ENCODE measurements at places on chromosomes 2 and 18.
A peak's percentile ranks its signal among the peaks of the same experiment; 100 is the strongest.

- no peak for DNase-seq
Observed at GRCh38 chr2:119650846-119651370, 28.1 kb upstream of the TMEM177 start.

- no peak for DNase-seq
Observed at GRCh38 chr2:121008975-121009374, 273.3 kb downstream of the GLI2 start.

DNA sequence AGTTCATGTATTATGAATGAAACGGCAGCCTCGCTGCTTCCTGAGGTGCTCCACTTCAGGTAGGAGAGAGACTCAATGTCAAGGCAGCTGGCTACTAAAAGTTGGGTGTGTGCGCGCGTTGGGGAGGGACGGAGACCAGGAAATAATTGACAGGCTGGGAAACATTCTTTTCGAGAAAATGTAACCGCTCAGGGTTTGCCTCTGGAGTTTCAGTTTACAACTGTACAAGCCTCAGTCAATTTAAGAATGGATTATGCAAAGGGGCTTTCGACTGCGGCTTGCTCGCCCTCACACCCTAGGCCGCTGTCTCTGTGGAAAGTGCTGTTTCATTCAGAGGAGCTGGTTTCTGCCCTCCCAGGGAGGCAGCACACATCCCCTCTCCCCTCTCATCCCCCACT, 4.4 kb upstream of the SPRED2 start:
- DNase-seq: peak; percentile 81

DNA sequence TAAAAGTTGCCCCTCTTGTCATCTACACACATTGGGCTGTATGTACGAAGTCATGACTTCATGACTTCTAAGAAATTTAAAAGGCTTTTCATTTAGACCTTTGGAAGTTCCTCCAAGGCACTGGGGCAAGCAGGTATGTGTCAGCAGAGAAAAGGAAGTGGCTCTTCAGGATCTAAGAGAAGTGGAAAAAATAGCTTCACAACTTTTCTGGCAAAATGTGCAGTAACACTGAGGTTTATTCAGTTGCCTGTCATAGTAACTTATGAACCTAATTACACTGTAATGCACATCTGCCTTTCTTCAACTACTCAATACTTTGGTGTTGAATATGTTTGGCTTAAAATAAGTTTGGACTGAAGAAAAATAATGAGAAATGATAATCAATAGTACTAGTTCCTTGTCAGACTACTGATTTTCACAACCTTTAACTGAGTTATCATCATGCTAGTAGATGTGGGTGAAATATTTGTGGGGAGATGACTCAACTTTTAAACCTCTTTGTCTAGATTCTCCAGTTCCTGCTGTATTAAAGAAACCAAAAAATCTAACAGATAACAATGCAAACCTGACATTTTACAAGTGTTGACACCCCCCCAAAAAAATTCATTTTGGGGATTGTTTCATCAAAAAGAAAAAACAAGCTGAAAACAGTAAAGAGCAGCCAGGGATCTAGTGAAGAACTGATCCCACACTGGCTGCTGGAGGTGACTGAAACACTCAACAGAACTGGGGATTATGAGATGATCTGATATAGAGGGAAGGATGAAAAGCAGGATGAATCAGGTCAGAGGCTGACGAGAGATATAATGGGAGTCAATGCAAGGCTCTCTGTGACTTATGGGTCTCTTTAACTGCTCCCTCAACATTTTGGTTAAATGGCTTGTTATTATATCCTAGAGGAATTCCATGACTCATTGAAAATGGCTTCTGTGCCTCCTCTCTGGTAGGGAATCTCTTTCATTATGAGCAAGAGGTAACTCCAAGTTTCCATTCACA, 84.6 kb downstream of the COLEC12 start:
- DNase-seq: no peak

DNA sequence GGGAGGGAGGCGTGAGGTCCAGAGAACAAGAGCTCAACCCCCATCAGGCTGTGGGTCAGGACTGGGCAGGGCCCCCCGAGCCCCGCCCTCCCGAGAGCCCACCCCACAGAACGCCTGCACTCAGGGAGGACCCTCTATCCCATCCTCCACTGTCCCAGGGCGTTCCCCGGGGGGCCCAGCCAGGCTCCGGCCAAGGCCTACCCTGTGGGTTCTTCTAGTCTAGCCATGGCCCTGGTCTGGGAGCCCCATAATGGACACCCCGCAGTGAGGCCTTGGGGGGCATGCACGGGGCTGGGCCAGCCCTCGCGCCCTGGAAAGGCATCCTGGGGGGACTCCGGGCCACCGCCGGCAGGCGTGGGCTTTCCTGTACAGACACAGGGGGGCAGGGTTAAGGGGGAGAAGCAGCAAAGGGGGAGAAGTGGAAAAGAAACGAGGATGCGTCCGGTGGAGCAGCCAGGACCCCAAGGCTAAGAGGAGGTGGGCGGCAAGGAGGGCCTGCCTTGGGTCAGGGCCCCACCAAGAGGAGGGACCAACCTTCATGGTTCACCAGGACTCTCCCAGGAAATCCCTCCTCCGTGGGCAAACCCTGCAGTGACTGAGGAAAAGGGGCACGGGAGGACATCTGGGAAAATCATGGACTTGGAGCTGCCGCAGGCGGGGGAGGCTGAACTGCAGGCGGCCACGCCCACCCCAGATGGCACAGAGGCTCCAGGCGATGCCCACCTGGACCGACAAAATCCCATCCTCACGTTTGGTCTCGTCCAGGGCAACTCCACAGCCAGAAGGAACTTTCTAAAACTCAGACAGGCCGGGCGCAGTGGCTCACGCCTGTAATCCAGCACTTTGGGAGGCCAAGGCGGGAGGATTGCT, 2.7 kb upstream of the CROCC2 start:
- DNase-seq: no peak

- DNase-seq: no peak
Observed at GRCh38 chr18:39746201-39746600, 2180.6 kb upstream of the CELF4 start.

DNA sequence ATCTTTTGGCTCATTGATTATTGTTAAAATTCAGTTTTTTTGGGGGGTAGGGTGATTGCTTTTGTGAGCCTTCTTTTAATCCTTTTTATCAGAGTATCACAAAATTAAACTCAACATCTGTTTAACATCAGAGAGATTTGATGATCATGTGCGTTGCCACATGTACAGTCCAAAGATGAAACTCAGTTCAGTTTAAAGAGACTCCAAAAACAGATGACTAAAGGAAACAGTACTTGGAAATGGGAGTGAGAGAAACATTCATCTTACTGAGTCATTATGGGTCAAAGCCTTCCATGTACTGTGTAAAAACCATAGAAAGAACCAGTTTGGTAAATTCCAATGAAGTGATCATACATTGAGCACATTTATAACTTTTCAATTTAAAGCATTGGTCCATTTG, 53.0 kb downstream of the LYPD6 start:
- DNase-seq: no peak

DNA sequence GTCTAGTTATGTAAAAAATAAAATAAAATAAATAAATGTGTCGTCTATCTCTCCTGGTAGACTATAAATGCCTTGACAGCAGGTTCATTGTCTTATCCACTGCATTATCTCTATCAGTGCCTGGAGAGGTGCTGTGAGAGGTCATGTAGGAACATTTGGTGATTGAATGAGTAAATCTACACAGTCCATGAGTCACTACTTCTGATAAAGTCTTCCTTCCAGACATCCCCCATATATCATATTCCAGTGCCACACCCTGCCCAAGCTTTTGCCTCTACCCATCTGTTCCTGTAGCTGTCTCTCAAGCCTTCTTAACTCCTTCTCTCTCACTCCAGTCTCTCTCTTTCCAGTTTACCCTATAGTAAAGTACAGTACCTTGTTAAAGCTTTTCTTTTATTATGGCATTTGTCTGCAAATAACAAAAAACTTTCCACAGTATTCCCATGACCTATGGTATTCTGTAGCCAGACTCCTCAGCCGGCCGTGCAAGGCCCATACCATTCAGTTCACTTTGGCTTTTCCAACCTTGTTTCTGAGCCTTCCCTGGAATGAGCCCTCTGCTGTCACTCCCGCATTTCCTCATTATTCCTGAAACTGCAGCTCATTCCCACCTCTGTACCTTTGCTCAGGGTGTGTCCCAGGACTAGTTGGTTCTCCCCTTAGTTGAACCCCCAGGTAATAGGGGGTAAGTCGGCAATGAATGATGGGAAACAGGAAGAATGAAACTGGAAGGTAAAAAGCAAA, 37.5 kb downstream of the ANXA4 start:
- DNase-seq: no peak

- DNase-seq: peak; percentile 55
Observed at GRCh38 chr2:100242891-100243619, 79.2 kb downstream of the LONRF2 start.

GRCh38 chr2:80971-81736, 34.8 kb upstream of the FAM110C start:
- DNase-seq: no peak

- no peak for DNase-seq
Observed at GRCh38 chr2:31191931-31192330, 25.4 kb downstream of the CAPN14 start.

DNA sequence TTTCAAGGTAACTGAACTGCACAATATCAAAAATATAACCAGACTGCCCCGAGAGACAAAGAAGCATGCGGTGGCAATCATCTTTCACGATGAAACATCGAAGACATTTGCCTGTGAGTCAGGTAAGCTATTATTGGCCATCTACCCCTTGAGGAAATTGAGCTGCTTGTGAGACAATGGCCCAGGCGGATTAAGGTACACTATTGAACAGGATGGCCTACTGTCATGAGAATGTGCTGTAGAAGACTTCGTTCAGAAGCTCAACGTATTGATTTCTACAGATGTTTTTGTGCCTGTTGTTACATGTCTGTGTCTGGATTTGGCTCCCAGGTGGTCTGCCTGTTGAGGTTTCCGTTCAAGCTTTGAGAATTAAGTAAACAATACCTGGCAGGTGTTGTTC, 198.7 kb downstream of the DOK6 start:
- DNase-seq: no peak

GRCh38 chr2:39693245-39693644, 27.5 kb downstream of the TMEM178A start:
- no peak for DNase-seq

DNA sequence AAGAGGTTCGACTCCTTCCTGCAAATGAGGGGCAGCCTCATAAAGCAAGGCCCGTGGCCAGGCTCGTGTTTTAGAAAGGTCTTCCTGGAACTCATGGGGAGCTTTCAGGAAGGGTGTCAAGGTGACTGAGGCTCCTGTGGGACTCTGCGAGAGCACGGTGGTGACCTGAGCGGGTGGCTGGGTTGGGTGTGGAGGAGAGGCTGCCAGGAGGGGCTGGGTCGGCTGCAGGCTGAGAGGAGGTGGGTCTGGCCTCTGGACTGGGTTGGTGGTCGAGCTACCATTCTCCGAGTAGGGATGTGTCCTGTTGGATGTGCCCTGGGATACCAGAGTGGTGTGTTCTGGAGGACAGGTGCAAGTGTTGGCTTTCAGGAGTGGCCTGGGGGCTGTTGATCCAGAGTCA, 86.4 kb downstream of the DGKD start:
- DNase-seq: no peak

DNA sequence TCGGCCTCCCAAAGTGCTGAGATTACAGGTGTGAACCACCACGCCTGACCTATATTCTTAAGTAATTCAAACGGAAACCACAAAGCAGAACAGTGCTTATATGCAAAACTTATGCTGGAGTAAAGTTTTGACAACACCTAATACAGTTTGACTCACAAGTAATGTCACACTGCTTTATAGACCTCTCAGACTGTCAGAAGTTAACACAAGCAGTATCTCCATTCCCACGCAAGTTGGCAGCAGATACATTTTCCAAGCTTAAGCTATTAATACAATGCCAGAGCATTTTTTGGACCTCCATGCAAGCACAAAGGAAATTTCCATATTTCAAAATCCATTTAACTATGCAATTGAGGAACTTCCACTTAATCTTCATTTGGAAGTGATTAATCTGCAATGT, 21.0 kb upstream of the SANBR start:
- DNase-seq: no peak

DNA sequence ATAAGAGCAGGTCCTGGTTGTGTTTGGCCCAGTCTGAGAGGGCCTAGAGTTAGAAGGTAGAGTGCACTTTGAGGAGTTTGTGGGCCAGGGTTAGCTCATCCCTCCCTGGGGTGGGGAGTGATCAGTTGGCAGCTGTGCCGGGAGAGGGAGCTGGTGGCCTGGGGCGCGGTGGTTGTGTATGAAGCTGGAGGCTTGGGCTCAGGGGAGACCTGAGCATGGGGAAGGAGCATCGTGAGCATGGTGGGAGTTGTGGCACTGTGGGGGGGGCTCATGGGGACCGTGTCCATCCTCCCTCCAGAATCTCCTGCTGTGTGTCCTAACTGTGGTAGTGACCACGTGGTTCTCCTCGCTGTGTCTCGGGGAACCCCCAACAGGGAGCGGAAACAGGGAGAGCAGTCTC, 13.6 kb downstream of the STK11IP start:
- no peak for DNase-seq

GRCh38 chr2:15127301-15127700, 433.8 kb downstream of the NBAS start:
- no peak for DNase-seq

DNA sequence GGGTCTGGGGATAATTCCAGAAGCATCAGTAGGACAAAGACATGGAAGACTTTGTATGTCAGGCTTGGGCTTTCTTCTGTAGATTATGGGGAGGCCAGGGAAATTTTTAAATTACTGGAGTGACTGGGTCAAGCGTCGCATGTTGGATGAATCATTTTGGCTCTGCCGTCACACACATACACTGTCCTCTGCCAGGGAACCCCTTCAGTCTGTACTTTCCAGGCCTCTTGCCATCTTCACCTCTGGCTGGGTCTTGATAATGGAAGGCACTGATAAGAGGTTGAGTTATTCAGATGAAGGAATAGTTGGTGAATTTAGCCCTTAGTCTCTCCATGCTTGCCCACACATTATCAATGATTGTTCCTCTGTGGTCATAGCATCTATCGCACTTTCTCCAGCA, 895.1 kb upstream of the CELF4 start:
- no peak for DNase-seq

GRCh38 chr2:238600506-238601432, 174.0 kb downstream of the ASB1 start:
- DNase-seq: no peak

DNA sequence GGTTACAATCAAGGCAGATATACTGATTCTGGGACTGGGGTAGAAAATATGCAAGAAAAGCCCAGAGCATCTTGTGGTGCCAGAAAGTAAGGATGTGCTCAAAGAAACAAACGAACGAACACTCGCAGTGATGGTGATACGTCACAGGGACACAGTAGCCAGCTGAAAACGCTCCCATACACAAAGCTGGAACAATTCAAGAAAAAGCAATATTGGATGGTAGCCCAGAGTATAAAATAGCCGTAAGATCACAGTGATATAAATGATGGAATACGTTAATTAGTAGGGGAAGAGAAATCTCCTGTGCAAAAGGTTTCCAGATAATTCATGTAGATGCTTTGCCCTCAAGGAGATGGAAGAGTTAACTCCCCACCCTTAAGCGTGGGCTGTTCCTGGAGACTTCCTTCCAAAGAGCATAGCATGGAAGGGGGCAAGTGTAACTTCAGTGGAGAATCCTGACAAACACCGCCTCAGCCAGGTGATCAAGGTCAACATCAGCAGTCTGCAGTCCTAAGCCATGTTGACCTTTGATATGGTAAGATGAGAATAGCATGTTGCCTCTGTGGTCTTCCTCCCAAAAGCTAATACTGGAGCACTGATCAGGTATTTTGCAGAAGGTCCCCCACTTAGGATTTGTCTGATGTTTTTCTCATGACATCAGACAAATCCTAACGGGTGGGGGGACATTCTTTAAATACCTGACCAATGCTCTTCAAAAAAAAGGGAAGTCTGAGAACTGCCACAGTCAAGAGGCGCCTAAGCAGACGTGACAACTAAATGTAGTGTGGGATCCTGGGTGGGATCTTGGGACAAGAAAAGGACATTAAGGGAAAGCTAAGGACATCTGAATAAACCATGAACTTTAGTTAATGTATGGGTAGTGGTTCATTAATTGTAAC, 99.0 kb downstream of the NCK2 start:
- DNase-seq: peak; percentile 23
